Adrenal gland (tissue), 19 donors: ENCODE measurements at places on chromosomes 11 and 22. TPM values are rescaled to one million over a fixed set of nuclear protein-coding genes. Genes with fewer than 3 reads are reported as not detected.

The PHLDB1 gene
- 103 TPM for polyA plus RNA-seq

The DBX1 gene
- polyA plus RNA-seq = not detected

The MMP27 gene
- not detected for polyA plus RNA-seq

The APOBEC3H gene
- polyA plus RNA-seq = 0.51 TPM

The FBXO7 gene
- 52.0 TPM for polyA plus RNA-seq

The C22orf31 gene
- not detected for polyA plus RNA-seq

The SPI1 gene
- 7.0 TPM for polyA plus RNA-seq

The LARGE2 gene
- 3.9 TPM for polyA plus RNA-seq
